ENCODE measurements at places on chromosomes 2 and 18.

- DNase-seq: no peak
Observed at GRCh38 chr18:51110073-51110797, 80.2 kb downstream of the SMAD4 start.

DNA sequence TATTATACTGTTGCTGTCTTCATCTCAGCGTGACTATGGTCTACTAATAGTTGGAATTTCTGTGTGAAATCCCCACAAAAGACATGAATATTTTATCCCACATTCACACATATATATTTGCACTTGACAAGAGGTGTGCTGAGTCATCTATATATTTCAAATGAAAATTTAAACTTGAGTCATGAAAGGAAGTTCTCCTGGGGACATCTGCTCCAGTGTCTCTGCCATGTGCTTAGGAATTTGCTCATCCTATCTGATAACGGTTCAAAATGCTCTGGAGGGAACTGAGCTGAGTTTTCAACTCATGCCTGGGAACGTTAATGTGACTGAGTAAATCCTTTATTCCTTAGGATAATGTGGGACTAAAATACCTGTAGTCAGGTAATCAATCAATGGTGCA is 326.2 kb upstream of the MEX3C start:
- no peak for DNase-seq

DNA sequence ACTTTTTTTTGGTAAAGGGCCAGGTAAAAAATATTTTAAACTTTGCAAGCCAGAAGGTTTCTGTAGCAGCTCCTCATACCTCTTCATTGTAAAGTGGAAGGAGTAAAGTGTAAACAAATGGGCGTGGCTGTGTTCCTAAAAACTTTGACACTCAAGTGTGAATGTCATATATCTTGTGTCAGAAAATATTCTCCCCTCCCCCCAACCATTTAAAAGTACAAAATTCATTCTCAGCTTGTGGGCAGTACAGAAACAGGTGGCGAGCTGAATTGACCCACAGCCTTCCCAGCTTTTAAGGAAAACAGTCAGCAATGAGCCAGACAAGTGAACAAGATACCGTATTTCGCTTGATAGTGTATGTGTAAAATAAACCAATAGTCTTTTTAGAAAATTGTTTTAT is 4.0 kb downstream of the YPEL5 start:
- no peak for DNase-seq

GRCh38 chr2:189178054-189178453 is 1.5 kb downstream of the COL5A2 start:
- DNase-seq: no peak
